ENCODE measurements at places on chromosomes 2 and 18.

DNA sequence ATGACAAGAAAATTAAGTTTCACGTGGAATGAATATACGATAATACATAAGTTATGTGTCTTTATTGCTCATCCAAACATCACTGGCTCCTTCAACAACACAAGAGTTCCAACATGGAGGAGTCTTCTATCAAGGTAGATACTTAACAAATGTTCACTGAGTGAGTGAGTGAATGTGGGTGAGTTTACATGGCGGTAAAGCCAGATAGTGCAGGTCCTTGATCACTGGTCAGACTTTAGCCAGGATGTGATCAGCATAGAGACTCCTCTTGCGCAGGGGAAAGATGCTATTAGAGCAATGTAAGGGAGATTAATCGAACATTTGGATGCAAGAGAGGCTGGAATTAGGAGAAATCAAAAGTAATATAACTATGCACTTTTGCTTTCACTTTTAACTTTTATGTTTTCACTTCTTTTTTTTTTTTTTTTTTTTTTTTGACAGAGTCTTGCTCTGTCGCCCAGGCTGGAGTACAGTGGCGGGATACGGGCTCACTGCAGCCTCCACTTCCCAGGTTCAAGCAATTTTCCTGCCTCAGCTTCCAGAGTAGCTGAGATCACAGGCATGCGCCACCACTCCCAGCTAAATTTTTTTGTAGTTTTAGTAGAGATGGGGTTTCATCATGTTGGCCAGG, 249.0 kb upstream of the ID2 start:
- DNase-seq, result no peak

DNA sequence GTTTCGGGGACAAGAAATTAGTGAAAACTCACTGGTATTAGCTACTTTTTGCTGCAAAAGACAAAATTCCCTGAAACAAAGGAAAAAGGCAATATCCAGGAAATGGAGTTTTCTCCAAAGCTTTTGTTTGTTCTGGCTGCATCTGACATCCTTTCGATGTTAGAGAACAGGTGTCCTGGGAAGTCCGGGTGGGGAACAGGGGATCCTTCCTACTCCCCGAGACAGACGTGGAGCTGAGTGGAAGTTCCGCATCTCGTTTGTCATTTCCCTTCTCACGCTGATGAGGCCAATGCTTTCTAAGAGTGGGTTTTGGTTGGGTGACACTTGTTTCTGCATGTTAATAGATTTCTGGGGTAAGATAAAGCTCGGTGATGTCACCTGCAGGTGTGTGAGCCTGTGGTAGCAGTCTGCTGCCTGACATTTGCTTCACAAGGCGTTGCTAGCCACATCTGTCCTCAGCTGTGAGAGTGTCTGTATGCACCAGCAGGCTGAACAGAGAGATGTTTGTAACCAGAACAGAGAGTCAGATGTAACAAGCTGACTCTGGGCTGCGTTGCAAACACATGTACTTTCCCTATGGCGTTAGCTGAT, 125.9 kb downstream of the ACOXL start:
- no peak for DNase-seq

DNA sequence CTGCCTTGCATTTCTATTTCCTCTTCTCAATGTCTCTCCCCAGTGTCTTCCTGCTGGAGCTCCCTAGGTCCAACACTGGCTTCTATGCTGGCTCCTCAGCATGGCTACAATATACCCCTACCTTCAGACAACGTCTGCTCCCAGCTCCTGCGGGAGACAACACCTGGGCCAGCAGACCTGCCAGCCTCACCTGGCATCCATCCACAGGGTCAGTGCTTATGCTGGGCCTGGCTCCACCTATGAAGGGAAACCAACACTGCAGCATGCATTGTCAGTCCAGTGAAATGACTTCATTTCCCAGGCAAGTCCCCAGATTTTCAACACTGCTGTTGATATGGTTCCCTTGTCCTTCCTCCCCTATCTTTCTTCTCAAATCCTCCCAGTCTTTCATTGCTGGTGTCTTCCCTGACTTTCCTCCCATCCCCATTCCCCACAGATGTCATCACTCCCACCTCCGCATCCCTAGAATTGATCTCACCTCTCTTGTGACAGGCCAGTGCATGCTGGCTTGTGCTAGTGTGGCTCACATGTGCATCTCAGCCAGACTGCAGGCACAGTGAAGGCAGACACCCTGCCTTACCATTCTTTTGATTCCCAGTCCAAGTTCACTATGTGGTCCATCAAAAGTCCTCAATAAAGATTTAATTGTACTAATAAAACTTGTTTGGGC, 98.0 kb downstream of the MYO5B start:
- no peak for DNase-seq

- no peak for DNase-seq
Measured at GRCh38 chr2:8451273-8451672, 230.6 kb upstream of the ID2 start.

DNA sequence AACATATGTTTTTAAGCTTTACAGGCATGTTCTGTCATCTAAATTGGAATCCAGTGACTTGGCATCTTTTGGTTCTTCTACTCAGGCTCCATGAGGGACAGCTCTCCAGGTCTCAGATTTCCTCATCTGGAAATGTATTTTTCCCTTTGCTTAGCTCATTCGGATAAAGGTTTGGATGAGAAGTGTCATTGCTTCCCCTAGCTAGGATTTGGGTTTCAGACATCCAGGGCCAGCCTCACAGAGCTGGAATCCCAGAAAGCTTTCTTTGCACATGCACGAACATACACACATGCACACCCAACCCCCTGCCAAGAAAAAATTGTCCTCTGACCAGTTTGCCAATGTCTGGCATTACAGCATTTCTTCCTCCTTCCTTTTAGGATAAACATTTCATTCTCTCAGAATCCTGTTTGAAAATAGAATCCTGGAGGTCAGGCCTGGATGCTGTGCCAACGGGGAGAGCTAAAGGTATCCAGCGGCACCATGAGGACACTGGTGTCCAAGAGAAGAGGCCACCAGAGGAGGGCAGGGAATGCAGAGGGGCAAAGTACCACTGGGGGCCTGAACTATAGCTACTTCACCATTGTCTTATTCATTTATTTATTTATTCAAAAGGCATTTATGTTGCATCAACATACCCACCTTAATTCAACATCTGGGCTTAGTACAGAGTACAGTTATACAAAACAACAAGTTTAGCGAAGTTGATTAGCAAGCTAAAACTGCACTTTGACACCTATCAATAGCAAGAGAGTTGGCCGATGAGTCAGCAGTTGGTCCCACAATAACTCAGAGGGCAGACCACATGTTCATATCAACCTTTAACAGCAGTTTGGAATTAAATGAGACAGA, 97.9 kb upstream of the ATL2 start:
- DNase-seq, result no peak

DNA sequence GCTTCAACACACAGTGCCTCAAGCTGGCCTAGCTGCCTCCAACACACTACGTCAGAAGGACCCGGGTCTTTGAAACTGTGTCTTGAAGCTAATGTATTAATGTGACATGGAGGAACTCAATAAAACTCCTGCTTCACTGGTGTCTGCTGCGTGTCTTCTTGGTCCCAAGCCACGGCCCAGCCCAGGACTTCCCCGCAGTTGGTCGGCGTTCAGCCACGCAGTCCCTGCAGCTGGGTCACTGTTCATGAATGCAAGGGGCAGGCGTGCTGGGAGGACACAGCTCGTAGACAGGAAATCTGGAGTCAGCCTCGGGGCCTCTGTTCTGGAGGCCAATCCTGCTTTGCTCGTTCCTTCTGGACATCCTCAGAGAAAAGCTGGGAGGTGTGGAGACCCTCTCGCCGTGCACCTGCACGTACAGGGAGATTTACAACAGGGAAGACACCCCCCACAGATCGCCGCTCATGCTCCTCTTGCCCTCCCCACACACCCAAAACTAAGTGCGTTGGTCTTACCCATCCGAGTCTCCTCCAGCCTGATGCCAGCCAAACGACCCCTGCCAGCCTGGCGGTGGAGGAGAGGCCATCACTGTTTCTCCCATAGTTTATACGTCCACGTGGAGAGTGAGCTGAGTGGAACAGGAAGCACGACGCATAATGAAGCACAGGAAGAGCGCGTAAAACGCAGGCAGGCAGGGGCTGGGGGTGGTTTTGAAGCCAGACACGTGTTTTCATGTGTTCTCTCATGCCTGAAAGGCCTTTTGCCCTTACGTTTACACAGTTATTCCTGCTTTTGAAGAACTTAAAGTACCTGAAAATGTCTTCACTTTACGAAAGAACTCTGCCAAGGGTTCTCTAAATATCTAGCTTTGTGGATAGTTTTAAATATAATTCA, 39.7 kb downstream of the ADI1 start:
- DNase-seq, result no peak

GRCh38 chr2:218281449-218281848, 10.9 kb downstream of the TMBIM1 start:
- no peak for DNase-seq

DNA sequence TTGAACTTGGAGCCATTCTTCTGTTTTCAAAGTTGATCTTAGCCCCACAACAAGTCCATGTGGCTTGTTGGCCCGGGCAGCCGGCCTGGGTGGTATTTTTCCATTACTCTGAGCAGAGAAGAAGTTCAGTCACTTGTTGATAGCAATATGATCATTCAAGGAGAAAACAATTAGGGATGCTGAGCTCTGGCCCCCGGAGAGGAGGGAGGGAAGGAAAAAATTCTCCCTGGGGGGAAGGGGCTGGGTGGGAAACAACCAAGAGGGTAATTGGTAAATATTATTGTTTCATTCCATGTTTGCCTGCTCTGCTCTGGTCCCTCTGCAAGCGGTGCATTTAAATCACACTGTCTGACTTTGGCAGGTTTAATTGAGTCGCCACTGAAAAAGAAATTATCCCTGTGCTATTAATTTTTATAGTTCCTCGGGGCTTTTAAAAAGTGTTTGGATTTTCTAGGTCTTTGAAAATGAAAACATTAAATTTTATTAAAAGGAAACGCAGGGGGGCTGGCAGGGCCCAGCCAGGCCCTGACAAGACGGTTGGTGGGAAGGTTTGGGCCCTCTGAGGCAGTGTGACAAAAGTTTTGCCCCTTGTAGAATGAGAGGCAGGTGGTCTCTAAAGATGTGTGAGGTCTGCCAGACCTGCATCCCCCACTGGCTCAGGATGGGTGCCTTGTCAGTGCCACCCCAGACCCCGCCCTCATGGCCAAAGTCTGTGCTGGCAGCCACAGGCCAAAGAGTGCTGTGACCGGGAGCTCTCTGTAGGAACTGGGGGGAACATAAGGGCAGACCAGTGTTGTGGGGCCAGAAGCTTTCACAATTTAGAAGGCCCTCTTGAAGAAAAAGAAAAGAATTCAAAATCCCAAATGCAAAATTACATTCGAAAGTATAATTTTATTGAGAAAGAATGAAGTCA, 52.5 kb upstream of the SLC14A2 start:
- DNase-seq, result no peak

DNA sequence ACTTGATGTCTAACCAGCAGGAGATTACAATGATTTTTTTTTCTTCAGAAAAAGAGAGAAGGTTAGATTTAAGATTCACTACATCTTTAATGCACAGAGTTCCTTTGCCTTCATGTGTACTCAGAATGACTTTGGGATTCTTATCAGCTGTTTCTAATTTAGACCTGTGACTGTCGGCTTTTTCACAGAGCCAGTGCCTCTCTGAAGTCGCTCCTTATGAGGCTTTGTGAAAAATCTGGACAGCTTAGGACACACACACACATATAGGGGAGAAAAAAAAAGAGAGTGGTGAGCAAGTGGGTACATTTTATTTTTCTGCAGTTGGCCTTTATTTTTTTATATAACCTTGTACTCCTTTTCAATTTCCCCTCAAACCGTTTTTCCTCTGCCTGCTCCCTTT, 893.1 kb upstream of the CELF4 start:
- no peak for DNase-seq

GRCh38 chr2:850429-850828, 100.2 kb upstream of the SNTG2 start:
- DNase-seq, result no peak

GRCh38 chr2:48770181-48770580, 14.7 kb upstream of the LHCGR start:
- no peak for DNase-seq

- no peak for DNase-seq
Measured at GRCh38 chr2:188983427-188984064, 9.4 kb downstream of the COL3A1 start.

GRCh38 chr18:11654736-11655605, 34.1 kb upstream of the GNAL start:
- peak; percentile 88 for DNase-seq

DNA sequence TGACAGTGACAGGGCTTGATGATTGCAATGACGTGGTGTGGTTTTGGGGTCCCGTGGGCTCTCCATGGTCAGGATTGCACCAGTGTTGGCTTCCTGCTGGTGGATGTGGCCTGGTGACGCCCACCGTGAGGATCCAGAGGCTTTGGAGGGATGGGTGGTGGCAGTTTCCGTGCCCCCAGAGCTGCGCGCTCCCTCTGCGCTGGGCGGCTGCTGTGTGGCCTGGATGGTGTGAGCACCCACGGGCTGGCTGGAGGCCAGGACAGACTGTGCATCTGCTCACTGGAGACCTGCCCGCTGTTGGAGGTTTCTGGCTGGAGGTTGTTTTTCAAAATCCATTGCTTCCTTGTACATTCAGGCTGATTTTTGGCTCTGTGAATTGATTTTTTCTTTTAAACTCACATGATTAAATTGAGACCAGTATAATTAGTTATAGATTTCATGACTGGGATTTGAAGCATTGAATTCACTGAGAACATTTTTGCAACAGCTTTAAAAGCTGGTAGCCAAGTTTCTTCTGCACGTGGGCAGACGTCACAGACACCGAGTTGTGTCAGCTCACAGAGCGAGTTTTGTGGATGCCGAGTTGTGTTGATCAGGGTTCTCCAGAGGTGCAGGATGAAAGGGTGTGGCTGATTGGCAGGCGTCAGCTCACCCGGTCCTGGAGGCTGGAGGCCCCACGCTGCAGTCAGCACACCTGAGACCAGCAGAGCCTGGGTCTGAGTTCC, 72.7 kb downstream of the KCNG2 start:
- DNase-seq, result no peak

DNA sequence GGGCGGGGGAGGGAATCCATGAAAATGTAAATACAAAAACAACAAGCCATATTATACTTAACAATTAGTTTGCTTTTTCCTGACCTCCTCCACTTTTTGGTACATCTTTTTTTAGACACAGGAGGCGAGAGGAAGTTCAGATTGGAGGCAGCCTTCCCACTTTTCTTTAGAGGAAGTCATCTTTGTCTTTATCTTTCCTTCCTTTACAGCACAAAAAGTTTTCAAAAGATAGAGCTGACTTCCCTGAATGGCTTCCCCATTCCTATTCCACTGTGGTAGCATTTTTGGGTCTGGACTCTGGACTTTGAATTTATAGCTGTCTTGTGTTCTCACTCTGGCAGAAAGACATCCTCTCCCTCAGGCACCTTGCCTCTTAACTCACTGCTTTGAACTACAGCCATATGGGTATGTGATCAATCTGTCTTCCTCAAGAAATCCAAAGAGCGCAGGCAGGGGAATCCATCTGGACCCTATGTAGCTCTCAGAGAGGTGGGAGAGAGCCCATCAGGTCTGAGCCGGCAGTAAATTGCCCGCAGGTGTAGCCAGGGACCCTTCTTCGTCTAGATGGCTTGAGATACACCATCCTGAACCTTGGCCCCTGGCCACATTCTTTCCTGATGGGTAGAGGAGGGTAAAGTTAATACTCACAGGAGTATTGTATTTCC, 101.9 kb downstream of the AQP4 start:
- DNase-seq, result no peak

GRCh38 chr18:22176420-22177326, 7.3 kb downstream of the GATA6 start:
- no peak for DNase-seq

Measured in HuH-7 (cell line).